ENCODE measurements at places on chromosomes 3 and 15. TPM values are rescaled to one million over a fixed set of nuclear protein-coding genes. Genes with fewer than 3 reads are reported as not detected.

GOLGA8T gene
- under 0.01 TPM for total RNA-seq

DNA sequence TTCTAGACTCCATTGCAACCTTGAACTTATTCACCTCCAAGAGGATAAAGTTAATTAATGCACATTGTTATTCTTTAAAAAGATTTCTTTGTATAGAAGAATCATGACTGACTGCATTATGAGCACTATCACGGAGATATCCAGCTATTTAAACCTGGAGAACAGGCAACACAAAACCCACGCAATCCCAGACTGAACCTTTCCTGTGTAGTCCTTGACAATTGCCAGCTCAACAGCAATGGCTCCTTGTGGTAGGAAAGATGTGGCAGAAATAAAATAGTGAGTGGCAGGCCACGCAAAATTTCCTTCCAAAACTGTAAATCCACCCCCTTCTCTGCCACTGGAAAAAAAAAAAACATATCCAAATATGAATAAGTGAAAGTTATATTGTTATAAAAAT lies 573.7 kb downstream of the EPHB1 start:
- DNase-seq: no peak

- no peak for DNase-seq
Observed at GRCh38 chr3:179695672-179696313, 43.0 kb downstream of the USP13 start.

GRCh38 chr3:130260918-130261317 lies 84.6 kb upstream of the COL6A5 start:
- no peak for DNase-seq

UROC1 gene
- total RNA-seq: not detected

DNA sequence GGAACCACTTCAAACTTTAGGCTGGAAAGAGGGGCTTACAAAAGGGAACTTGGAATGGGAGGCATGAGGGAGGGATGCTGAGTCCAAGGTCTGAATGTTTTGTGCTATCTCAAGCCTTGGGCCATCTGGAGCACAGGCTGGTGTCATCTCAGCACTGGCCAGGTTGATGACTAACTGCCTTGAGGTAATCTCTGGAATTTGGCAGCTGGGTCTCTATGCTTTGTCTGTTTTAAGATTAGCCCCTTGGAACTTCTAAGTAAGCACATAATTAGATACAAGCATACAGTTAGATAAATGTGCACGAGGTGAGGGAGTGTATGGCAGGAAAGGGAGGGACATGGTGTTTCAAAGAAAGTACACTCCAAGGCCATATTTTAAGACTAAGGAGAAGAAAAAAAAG lies 252.4 kb upstream of the CCDC54 start:
- no peak for DNase-seq

TMOD3 gene
- total RNA-seq: 48.3 TPM

GRCh38 chr15:80199869-80200268 lies 47.1 kb downstream of the FAH start:
- no peak for DNase-seq

DNA sequence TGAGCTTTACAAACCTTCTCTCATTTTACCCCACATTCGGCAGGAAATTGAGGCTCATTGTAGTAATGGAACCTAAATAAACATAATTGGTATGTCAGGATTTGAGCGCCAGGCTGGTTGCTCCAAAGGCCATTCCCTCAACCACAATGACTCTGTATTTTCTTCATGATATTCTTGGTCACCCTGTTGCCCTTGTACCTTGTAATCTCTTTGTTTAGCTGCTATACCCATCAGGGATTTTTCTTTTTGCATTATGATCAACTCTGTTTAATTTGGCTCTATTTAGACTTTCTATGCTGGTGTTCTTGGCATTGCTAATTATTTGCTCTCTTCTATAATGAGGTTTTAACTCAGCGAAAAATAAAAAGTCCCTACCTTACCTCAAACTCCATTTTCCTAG lies 29.8 kb downstream of the DUOX2 start:
- DNase-seq: no peak

DNA sequence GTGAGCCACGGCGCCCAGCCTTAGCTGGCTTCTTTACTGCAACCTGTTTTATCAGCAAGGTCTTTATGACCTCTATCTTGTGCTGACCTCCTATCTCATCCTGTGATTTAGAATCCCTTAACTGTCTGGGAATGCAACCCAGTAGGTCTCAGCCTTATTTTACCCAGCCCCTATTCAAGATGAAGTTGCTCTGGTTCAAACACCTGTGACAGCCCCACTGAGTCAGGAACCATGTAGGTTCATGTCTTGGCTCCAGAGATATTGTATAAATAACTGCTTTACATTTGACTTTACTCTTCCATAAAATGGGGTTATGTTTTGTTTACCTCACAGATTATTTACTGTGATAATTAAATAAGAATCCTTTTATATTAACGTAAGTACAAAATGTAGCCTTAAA lies 27.1 kb upstream of the ANO10 start:
- no peak for DNase-seq

GRCh38 chr15:80568298-80568697 lies 126.8 kb upstream of the ABHD17C start:
- peak; percentile 63 for DNase-seq

- no peak for DNase-seq
Observed at GRCh38 chr3:139893267-139893962, 41.6 kb upstream of the CLSTN2 start.

GRM7 gene
- total RNA-seq: not detected

- no peak for DNase-seq
Observed at GRCh38 chr3:15427981-15428380, 583 bp downstream of the EAF1 start.

- DNase-seq: no peak
Observed at GRCh38 chr15:67878712-67879206, 38.9 kb upstream of the RNU6-1 start.

DNA sequence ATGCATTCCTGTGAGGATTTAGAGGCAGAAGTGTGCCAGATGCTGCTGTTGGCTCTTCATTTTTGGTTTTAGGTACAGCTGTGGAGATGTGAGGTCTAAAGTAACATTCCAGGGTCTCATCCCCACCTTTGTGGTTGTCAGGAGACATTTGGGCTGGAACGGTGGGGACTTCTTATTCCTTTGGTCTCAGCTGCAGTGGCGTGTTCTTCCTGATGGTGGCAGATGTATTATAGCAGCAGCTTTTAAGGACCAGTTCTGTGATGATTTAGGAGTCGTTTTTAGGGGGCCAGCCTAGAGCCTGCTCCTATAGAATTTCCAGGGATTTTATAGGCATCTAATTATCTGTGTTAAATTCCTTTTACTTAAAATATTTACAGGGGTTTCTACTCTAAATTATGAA lies 221.0 kb upstream of the EOMES start:
- DNase-seq: no peak

- no peak for DNase-seq
Observed at GRCh38 chr3:171752329-171752728, 58.0 kb downstream of the PLD1 start.

DNA sequence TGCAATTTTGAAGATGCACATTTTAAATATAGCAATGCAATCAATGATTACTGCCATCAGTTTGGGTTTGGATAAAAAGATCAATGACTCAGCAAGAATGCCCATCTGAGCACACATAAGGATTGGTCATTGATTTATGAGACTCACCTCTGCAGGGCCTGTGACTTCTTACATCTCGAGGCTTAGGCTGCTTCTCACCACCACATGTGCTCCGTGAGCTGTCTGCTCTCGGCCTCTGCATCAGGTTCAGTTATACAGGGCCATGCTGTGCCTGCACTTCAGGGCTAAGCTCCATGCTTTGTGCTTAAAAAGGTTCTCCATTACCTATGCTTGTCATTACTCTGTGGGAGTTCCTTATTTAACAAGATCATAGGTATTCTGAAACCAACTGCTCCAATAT lies 887.5 kb downstream of the DIPK2A start:
- no peak for DNase-seq

ISG20 gene
- total RNA-seq: 36.8 TPM

DNA sequence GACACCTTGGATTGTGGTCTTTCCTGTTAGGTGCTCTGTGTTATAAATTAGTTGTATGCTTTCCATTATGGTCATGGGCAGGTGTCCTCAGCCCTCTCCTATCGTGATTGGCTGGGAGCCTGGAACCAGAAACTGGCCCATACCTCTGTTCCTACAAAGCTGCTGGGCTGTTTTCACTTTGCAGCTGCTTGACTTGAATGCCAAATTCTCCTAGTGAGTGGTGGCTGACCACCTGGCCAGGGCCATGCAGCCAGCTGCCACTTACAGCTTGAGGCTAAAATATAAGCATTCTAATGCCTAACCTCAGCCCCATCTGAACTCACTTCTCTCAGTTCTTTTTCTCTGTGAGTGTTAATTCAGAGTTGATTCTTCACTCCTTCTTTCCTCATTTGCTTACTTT lies 239.3 kb upstream of the GBE1 start:
- DNase-seq: no peak

GRCh38 chr3:58333206-58334012 lies 717 bp downstream of the PXK start:
- DNase-seq: no peak

GRCh38 chr15:77037388-77038209 lies 33.3 kb downstream of the TSPAN3 start:
- no peak for DNase-seq

IL5RA gene
- total RNA-seq: not detected

DNA sequence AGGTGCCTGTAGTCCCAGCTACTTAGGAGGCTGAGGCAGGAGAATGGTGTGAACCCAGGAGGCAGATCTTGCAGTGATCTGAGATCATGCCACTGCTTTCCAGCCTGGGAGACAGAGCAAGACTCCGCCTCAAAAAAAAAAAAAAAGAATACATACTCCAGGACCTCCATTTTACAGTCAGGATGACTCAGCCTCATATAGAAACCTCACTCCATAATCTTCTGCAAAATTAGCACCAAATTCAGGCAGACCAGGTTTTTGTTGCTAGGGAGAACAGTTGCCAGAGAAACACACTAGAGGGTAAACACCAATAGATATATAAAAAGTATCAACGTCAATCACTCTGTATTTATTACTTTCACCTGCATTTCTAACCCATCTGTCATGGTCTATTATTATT lies 28.3 kb upstream of the AP3B2 start:
- no peak for DNase-seq

ATP8B4 gene
- total RNA-seq: 2.0 TPM

GRCh38 chr15:45849136-45849535 lies 214.3 kb downstream of the SQOR start:
- DNase-seq: no peak

GRCh38 chr15:69668039-69668705 lies 215.6 kb downstream of the RPLP1 start:
- no peak for DNase-seq

DNA sequence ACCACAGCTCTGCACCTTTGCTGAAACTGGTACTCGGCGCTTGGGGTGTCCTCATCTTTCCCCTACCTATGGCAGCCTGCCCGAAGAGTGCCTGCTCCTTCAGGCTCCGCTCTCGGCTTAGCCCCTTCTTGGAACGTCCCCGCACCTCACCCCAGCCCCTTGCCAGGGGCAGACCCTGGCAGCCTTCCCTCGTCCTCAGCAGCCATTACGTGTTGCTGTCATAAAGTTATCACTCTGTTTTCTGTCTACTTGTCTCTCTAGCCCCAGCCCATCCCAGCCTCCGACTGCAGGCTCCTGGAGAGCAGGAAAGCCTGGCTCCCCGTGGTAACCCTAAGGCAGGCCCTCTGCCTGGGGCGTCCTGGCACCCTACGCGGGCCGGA lies 5.1 kb upstream of the BAHD1 start:
- no peak for DNase-seq

DNA sequence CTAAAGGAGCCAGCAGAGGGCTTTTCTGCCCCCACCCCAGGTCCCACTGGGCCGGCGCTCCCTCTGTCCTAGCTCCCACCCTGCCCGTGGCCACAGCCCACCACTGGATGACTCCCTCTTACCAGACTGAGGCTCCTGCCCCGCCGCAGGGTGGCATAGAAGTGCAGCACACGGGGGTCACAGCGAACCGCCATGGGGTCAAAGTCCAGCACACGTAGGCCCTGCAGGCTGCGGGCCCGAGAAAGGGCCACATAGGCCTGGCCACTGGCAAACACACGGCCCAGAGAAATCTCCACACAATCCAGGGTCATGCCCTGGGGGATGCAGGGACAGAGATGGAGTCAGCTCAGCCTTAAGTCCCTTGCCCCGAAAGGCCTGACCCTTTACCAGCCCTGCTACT lies 9.0 kb downstream of the PIF1 start:
- no peak for DNase-seq

DNA sequence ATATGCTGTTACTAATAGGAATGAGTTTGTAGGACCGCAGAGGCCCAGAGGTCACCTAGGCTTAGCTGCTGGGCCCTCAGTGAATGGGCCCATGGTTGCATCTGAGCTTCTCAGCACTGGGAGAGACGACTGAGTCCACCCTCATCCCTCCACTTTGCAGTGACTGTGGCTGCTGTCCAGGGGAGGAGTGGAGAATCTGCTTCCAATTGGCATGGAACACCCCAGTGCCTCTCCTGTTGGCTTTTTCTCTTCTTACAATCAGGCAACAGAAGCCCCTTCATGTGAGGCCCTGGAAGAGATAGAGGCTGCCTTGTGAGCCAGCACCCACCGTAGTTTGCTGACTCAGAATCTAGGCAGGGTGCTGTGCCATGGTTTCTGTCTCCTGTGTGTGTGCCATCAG lies 55.6 kb downstream of the ARNT2 start:
- no peak for DNase-seq

- DNase-seq: no peak
Observed at GRCh38 chr3:161649900-161650484, 153.4 kb downstream of the OTOL1 start.

DNAH1 gene
- 1.0 TPM for total RNA-seq

- DNase-seq: no peak
Observed at GRCh38 chr3:105772635-105773034, 96.2 kb downstream of the CBLB start.

DNA sequence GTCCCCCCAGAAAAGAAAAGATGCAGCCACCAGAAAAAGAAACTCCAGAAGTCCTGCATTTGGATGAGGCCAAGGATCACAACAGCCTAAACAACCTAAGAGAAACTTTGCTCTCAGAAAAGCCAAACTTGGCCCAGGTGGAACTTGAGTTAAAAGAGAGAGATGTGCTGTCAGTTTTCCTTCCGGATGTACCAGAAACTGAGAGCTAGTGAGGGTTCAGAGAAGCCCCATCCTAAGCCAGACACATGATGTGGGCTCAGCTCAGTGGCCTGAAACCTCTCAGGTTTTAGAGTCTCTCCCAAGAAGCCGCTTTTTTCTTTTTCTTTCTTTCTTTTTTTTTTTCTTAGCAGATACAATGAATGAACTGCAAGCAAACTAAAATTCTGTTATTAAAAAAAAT lies 7.8 kb downstream of the SLC51B start:
- DNase-seq: no peak

DNA sequence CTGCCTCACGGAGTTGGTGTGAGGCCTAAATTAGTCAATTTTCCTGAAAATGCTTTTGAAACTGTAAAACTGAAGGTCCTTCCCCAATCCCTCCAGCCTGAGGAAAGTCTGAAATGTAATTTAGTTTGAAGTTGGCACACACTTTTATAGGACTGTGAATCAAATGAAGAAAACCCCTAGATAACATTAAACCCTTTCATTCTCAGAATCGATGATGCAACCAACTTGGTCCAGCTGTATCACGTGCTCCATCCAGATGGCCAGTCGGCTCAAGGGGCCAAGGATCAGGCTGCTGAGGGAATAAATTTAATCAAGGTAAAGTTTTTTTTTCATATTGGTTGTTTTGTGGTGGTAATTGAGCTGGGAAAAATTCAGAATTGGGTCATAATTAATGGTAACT lies 11.7 kb downstream of the MRPS22 start:
- no peak for DNase-seq
